ENCODE measurements at places on chromosomes 2 and 18.

GRCh38 chr2:3635171-3635974 is 22.6 kb upstream of the ALLC start:
- DNase-seq, result no peak

DNA sequence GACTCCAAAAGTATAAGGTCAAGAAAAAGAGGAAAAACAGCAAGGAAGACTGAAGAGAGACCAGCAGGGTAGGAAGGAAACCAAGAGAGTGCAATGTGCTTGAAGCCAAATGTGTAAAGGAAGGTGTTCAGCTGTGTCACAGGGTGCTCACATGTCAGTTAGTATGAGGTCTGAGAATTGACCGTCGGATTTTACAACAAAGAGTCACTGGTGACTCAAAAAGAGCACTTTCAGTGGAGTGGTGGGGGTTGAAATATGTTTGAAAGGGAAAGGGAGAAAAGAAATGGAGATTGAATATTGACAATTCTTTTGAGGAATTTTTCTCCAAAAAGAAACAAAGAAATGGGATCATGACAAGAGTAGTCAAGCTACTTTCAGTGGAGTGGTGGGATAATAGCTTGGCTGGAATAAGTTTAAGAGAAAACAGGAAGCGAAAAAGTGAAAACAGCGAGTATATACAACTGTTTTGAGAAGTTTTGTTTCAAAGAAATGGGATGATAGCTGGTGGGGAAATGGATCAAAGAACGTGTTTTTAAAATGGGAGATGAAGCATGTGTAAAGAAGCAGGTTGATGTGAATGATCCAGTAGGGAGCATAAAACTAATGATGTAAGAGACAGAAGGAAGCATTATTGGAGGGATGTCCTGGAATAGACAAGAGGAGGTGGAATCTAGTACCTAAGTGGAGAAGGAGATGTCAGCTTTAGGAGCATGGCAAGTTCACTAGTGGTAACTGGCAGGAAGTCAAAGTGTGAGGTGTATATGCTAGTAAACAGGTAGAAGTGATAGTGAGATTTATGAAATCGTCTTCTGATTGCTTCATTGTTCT is 3.6 kb upstream of the TSPYL6 start:
- DNase-seq, result no peak

DNA sequence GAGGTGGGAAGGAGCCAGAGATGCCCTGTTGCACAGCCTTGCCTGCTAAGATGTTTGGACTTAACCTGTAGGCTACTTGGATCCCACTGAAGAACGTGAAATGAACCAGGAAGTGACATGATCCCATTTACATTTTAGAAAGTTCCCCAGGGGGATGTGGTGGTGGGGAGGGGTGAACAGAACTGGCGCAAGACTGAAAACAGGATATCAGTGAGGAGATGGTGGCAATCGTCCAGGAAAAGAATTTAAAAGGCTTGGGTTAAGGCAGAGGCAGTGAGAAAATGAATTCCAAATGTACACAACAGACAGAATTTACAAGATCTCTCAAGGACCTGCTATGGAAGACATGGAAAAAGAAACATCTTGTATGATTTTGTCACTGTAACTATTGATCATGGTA is 42.3 kb downstream of the SULT1C2 start:
- no peak for DNase-seq

- no peak for DNase-seq
These were observed 2.2 kb upstream of the RAX start for GRCh38 chr18:59275406-59275949.

GRCh38 chr18:11121443-11121849 is 27.9 kb downstream of the PIEZO2 start:
- DNase-seq, result no peak

- no peak for DNase-seq
These were observed 80.7 kb upstream of the LDLRAD4 start for GRCh38 chr18:13137670-13138419.

DNA sequence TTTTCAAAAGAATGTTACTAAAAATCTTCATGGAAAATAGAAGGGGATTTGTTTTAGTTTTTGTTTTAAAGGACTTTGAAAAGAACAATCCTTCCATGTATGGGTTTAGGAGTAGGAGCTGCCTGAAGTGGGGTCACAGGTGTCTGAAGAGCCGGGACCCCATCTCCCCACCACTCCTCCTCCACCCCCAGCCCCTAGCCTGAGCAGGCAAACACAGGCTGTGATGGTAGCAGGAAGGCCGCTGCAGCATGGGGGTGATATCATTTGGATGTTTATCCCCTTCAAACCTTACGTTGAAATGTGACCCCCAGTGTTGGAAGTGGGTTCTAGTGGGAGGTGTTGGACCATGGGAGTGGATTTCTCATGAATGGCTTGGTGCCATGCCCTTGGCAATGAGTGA is 93.0 kb downstream of the ZBTB7C start:
- no peak for DNase-seq

DNA sequence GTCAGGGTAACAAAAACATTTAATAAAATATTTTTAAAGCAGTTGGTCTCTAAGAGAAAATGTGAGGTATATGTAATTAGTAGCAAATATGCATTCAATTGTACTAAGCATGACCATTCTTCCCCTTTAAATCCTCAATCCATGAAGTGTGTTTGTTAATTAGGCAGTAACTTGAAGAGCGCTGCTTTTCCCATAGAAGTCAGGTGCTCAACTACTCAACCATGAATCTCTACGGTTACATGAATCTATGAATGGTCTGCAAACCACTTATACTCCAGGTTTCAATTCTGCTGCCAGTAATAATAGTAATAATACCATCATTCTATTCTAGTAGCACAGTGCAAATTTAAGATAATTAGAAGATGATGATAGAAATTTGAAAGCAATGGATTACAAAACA is 55.8 kb downstream of the SLC8A1 start:
- DNase-seq, result no peak
